ENCODE measurements at places on chromosomes 5 and 9. TPM values are rescaled to one million over a fixed set of nuclear protein-coding genes. Genes with fewer than 3 reads are reported as not detected.

GRCh38 chr5:118553662-118554061 lies 434.7 kb downstream of the DTWD2 start:
- no peaks in the 10 kb centered on the region for H3K36me3 ChIP-seq
- H3K4me3 ChIP-seq: no peak overlapping the region
- no peaks in the 10 kb centered on the region for H3K4me1 ChIP-seq
- no peak for DNase-seq

DNA sequence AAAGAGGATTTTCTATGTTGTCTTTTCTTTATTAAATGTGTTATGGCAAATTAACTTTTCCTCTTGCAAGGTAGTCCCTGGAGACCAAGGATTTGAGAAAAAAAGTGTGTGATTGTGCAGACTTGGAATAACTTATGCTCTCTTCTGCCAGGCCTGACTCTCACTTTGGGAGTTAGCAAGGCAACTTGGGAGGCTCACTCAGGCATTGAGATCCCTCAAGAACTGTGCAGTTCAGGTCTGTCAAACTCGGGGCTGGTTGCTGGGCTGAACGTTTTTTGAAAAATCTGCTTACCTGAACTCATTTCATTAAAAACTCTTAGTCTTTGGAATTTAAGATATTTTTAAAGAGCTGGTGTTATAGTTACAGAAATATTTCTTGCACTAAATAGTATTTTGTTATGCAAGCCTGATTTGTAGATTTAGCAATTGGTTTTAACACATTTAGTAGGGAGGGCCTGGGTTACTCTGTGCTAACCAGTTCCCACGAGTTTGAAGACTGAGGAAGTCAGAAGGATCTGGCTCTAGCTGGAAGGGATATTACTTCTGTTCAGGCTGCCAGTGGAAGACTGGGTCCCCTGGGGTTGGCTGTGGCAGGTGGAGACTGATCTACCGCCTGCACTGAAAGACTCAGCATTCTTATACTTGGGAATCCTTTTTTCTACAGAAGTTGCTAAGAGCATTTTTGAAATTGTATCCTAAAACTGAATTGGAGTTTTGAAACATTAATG lies 150.4 kb upstream of the PCSK5 start:
- no peak overlapping the region for H3K27ac ChIP-seq
- no peak for DNase-seq
- no peaks in the 10 kb centered on the region for H3K27me3 ChIP-seq
- H3K4me1 ChIP-seq: no peaks in the 10 kb centered on the region

DNA sequence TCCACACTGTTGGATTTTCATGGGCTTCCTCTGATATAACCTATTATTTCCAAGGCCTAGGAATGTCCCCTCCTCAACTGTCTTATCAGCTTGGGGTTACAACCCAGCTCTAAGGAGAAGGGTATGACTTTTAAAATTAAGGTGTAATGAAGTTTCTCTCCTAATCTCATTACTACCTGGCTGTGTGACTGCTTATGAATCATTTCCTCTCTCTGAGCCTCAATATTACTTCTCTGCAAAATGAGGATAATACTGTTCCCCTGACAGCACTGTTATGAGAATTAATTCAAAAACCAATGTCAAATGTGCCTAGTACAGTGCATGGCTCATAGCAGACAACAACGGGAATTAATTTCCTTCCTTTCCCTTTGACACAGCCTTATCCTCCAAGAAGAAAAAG lies 118.9 kb downstream of the NR6A1 start:
- H3K4me3 ChIP-seq: no peak overlapping the region
- H3K36me3 ChIP-seq: no peaks in the 10 kb centered on the region
- H3K27me3 ChIP-seq: no peaks in the 10 kb centered on the region
- H3K27ac ChIP-seq: no peak overlapping the region

The HSPA5 gene
- 281 TPM for total RNA-seq

Measured in colonic mucosa (tissue), 4 donors.